D721Med (cell line): ENCODE measurements at places on chromosomes 4 and X.

- no peak for DNase-seq
Observed at GRCh38 chrX:38561951-38562719, 793 bp downstream of the TSPAN7 start.

DNA sequence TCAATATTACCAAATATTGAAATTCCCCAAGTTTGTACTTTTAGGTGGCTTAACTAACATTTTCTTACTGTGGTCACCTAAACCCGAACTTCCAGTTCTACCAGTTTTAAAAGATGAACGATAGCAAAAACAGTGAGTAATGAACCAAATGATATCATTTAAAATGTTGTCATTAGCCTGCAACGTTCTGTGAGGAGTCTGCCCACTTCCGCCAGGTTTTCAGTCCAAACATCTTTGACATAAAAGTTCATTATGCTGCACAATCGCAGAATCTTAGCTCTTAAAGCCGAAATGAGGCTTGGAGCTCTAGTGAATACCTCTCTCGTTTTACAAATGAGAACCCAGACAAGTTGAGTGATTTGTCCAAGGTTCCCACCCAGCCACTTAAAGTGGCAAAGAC, 762 bp downstream of the PIGA start:
- no peak for DNase-seq

DNA sequence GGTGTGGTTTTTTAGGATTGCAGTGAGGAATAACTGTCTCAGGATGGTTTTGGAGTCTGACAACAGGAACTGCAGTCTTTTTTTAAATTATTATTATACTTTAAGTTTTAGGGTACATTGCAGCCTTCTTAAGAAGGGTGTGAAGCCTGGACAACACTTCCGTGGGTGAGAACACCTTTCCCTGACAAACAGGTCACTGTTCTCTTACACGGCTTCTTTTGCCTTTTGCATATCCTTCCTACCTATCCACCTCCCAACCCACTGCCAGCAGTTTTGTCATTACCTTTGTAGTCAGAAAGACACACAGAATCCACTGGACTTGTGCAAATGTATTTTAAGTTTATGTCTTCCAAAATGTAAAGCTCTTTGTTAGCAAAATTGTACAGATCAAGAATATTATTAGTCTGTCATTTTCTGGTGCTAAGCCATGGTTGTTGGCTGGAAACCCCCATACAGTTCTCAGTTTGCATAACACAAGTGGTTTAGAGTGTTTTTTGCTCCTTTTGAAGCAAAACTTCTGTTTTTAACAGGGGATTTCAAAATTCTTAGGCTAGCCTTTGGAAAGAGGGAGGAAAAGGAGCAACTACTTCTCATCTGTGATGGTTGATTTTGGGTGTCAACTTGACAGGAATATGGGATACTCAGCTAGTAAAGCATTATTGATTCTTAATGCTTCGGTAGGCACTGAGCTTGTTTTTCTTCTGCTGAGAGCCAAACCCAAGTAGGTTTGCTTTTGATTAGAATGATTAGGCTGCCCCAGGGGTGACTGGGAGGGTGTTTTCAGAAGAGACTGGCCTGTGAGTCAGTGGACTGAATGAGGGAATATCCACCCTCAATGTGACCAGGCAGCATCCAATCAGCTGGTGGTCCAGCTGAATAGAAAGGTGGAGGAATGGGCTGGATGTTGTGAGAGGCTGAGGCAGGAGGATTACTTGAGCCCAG, 29.4 kb upstream of the KLHL2 start:
- no peak for DNase-seq

- DNase-seq: no peak
Observed at GRCh38 chr4:17283251-17283650, 228.6 kb downstream of the QDPR start.

DNA sequence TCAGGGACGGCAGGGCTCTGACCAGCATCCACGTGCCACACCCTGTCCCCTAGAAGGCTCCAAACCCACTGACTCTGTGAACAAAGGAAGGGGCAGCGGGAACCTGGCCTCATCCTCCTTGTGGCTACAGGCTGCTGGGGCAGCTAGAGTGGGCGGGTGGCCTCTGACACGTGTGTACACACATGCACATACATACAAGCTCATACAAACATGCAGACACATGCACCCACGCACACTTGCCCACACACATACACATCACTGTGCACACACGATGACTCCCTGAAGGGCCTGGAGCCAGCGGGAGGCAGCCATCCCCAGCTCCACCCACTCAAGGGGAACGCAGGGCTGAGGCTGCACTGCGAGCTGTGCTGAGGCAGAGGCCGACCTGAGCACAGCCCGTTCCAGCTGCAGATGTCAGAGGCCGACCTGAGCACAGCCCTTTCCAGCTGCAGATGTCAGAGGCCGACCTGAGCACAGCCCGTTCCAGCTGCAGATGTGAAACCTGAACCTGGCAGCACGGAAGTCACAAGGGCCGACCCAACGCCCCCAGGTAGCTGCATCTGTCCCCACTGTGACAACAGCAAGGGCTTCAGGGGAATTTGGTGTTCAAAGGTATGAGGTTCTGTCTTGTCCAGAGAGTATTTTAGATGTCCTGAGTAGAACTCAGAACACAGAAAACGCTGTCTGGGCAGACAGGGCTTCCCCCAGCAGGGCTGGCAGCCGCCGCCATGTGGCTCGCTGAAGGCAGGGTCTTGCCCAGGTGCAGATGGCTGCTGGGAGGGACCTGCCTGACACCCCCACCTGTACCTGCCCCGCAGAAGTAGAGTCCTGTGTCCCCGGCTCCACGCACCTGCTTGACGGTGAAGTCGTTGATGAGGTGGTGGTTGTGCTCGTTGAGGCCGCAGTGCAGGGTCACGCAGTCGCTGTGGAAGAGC, 33.5 kb downstream of the CTBP1 start:
- DNase-seq: no peak

GRCh38 chr4:120528428-120528827, 394.1 kb downstream of the PRDM5 start:
- no peak for DNase-seq

DNA sequence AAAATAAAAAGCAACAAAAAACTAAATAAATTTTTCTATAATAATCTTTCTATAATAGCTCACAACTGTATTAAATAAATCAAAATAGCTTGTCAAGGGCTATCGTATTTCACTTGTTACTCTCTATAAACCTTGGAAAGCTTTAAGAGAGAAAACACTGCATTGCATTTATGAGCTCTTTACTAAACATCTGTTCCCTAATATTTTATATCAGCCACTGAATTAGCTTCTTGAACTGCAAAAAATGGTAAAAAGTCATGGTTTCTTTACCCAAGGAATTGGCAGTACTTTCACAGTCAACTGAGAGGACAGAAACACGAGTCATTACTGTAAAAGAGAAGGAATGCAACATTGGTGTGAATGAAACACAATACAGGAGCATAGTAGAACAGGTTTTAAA, 671.2 kb downstream of the PCDH18 start:
- no peak for DNase-seq

DNA sequence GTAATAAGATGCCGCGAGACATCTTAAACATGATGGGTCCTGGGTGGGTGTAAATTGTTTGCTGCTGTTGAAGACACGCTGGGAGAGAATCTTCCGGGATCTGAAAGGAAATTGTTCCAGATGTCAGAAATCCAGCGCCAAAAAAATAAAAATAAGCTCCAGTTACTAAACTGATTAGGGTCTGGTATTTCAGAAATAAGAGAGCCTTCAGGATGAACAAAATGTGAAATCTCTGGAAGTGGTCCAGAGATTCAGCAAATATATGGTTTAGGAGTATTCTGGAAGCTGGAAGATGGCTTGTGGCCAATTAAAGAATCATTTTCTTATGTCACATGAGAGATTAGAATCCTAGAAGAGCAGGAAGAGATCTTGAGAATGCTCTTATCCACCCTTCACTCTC, 75.8 kb upstream of the NHS start:
- no peak for DNase-seq

DNA sequence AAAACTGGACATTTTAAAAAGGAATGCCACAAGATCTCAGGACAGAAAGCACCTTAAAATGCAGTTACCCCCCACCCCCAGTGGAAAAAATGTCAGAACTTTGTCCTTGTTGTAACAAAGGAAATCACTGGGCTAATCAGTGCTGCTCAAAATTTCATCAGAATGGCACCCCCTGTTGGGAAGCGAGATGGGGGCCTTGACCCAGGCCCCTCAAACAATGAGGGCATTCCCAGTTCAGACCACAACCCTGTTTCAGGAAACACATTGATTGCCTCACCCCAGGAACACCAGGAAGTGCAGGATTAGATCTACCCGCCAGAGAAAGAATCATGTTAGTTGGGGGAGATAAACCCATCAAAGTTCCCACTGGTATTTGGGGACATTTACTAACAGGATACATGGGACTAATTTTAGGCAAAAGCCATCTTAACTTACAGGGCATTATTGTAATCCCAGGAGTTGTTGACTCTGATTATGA, 16.4 kb downstream of the SPIN2B start:
- DNase-seq: no peak

- no peak for DNase-seq
Observed at GRCh38 chrX:37818031-37818430, 29.3 kb downstream of the DYNLT3 start.

DNA sequence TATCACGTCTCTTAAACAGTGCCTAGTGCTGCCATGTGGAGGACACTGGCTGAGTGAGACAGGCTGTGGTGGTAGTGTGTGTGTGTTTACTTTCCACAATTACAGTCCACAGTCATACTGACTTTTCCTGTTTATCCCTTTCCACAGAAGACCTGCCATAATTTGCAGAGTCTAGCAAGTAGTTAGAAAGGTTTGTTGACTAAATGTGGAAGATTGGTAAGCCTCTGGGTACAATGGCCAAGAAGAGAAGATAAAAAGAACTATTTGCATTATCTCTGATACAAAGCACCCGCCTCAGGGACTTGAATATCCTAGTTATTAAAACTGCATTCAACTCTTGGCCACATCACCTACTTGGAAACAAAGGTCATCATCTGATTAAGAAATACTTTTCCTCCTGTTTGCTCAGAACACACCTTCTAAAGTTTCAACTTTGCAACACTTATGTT, 89.1 kb downstream of the FAM13A start:
- DNase-seq: no peak

DNA sequence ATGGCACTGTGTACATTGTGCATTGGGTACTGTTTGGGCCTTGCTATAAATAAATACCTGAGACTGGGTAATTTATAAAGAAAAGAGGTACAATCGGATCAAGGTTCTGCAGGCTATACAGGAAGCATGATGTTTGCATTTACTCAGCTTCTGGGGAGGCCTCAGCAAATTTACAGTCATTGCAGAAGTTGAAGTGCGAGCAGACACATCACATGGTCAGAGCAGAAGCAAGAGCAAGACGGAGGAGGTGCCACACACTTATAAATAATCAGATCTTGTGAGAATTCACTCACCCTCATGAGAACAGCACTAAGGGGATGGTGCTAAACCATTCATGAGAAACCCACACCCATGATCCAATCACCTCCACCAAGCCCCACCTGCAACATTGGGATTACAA, 505.0 kb downstream of the ARAP2 start:
- no peak for DNase-seq

GRCh38 chrX:39150220-39150619, 349.0 kb downstream of the MID1IP1 start:
- no peak for DNase-seq

DNA sequence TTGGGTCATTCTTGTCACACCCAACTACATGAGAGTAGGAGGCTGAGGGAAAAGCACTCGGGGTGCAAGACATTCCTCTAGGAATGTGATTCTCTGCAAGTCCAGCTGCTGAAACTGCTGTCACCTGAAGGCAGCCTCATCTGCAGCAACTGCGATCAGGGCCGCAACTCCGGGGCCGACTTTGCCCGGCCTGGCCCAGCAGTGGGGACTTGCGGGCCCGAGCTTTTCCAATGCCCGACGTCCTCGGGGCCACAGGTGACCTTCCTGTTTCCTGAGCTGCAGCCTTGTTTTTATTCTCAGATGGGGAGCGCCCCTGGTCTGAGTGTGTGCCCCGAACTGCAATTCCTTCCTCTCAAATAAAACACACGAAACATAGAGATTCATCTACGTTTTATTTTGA, 104.7 kb upstream of the NKX1-1 start:
- DNase-seq: no peak

DNA sequence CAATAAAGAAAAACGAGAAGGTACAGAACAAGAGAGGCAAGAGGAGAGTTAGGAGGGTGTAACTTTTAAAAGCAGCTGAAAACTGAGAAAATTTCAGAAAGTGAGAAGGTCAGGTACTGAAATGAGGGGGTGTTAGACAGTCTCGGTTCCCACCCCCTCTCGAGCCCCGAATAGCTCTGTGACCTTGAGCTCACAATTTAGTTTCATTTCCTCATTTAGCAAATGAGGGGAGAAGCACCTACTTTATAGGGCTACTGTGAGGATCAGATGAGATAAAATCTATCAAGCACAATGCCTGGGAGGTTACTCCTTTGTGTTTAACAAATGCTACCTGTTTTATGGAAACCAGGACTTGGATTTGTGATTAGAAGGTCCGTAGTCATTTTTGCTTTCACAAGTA, 4.9 kb downstream of the UGT8 start:
- DNase-seq: no peak

DNA sequence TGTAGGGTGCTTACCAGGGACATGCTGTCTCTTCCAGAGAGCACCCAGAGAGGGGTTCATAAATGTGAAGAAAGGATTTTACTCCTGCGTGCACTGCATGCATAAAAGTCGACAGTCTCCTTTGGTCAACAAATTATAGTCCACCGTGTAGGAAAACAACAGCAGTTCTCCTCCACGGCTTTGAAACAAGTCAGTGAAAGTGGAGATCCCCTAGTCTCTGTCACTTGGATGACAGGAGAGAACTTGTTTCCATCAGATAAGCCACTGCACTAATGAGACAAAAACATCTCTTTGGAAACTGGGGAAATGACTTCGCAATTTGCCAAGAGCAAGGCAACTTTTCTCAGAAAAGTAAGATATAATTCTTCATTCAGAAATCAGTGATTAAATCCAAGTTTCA, 9.7 kb downstream of the UNC5C start:
- DNase-seq: no peak

GRCh38 chrX:13005661-13006473, 31.0 kb downstream of the TMSB4X start:
- no peak for DNase-seq

DNA sequence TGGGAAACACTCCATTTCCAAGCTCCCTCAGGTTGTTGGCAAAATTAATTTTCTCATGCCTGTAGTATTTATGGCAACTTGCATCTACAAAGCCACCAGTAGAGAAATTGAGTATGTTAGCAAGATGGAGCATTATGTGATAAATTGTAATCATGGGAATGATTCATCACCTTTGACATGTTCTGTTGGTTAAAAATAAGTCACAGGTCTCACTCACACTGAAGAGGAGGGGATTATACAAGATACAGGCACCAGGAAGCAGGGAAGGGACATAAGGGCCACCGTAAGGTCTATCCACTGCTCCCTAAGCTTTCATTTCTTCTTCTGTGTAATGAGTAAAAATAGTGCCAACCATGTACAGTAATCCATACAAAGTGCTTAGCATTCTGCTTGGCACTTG, 313.0 kb downstream of the GBA3 start:
- no peak for DNase-seq

DNA sequence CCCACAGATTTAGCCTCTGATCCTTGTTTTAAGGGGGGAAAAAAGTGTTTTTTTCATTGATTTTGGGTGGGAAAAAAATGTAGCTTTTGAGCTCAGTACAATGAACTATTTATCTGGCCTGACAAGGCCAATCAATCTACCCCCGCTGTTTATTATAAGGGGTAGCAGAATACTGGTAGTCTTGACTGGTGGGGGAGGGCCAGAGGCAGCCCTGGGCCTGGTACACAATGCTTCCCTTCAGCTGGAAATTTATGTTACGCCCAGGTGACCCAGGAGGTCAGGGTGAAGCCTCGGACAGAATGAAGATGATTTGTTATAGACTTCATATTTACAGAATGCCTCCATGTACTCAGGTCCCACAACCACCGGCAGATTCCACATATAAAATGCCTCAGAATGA, 143.2 kb downstream of the SH3KBP1 start:
- no peak for DNase-seq

GRCh38 chr4:62162606-62163005, 962.5 kb downstream of the ADGRL3 start:
- DNase-seq: no peak
